ENCODE measurements at places on chromosomes 7 and 10. TPM values are rescaled to one million over a fixed set of nuclear protein-coding genes. Genes with fewer than 3 reads are reported as not detected.

PNLIPRP2 gene
- total RNA-seq = not detected

OLAH gene
- total RNA-seq = 0.18 TPM

PDSS1 gene
- 20.4 TPM for total RNA-seq

SPAM1 gene
- not detected for total RNA-seq

SH2D4B gene
- 0.14 TPM for total RNA-seq

ZYX gene
- total RNA-seq = 171 TPM

GIMAP5 gene
- 77.7 TPM for total RNA-seq

C7orf57 gene
- total RNA-seq = 0.11 TPM

DENND2A gene
- not detected for total RNA-seq

PNLIP gene
- not detected for total RNA-seq

PDE1C gene
- total RNA-seq = not detected

ORAI2 gene
- total RNA-seq = 61.1 TPM

DPYSL4 gene
- 11.8 TPM for total RNA-seq

ATOH7 gene
- total RNA-seq = not detected

GATA3 gene
- 163 TPM for total RNA-seq

ACTR3C gene
- total RNA-seq = 11.7 TPM

TAS2R40 gene
- not detected for total RNA-seq

DYNC1I1 gene
- total RNA-seq = not detected

TFR2 gene
- total RNA-seq = 11.7 TPM

TMEM213 gene
- total RNA-seq = not detected

TCERG1L gene
- total RNA-seq = not detected

ANKRD61 gene
- 0.18 TPM for total RNA-seq

ADAM8 gene
- total RNA-seq = 157 TPM

ADIRF gene
- total RNA-seq = not detected

PDGFA gene
- 1.6 TPM for total RNA-seq

EBF3 gene
- not detected for total RNA-seq

LIPK gene
- total RNA-seq = not detected

TMEM140 gene
- 14.0 TPM for total RNA-seq

WNT16 gene
- total RNA-seq = not detected

GPER1 gene
- total RNA-seq = 0.14 TPM

HIF1AN gene
- 54.7 TPM for total RNA-seq

EPO gene
- total RNA-seq = not detected

SPDYE2B gene
- total RNA-seq = not detected

SLC25A13 gene
- 14.8 TPM for total RNA-seq

PRLHR gene
- not detected for total RNA-seq

CC2D2B gene
- 0.64 TPM for total RNA-seq

MACC1 gene
- total RNA-seq = 0.02 TPM

OPN4 gene
- not detected for total RNA-seq

LEP gene
- total RNA-seq = not detected

HYCC1 gene
- total RNA-seq = 93.5 TPM

SGCE gene
- total RNA-seq = 1.4 TPM

FEZF1 gene
- not detected for total RNA-seq

BICC1 gene
- total RNA-seq = 0.07 TPM

BAG3 gene
- 20.2 TPM for total RNA-seq

ARL3 gene
- 4.7 TPM for total RNA-seq
